ENCODE measurements at places on chromosomes 4 and X. TPM values are rescaled to one million over a fixed set of nuclear protein-coding genes. Genes with fewer than 3 reads are reported as not detected.

Gene GAB3
- 77.4 TPM for total RNA-seq

Gene KLHL13
- 0.11 TPM for total RNA-seq

Gene STATH
- total RNA-seq = not detected

Gene CLGN
- total RNA-seq = not detected

Gene SMR3B
- not detected for total RNA-seq

Gene PAGE1
- not detected for total RNA-seq

Gene CLDN34
- total RNA-seq = not detected

Gene HSFX4
- not detected for total RNA-seq

Gene PNMA6F
- total RNA-seq = not detected

DNA sequence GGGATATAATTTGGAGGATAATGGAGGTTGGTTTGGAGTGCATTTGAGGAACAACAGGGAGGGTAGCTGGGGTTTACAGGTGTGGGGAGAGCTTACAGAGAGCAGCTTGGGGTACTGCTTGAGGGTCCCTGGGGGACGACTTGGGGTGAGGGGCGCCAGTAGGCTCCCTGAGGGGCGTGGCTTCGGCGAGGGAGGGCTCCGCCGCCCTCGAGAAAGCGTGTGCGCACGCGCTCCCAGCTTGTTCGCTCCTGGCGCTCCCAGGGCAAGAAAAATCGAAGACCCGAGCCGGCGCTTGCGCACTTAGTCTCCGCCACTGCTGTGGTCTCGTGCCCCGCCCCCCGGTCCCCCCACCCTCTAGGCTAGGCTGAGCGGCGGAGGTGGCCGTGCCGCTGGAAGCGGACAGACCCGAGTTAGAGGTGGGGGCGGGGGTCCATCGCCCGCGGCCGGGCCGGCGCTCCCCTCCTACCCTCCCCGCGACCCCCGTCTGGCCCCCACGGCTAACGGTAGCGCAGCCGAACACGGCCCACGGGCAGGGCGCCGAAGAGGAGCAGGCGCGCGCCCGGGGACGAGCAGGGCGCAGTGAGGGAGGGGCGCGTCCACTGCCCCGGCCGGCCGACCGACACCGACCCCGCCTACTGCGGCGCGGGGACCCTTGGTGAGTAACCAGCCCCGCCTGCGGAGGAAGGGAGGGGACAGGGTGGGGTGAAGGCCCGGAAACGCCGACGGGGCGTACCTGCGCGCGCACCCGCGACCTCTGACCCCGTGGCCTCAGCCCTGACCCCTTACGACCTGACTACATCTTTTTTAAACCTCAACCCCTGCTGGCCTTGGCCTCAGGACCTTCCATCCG, 5.4 kb upstream of the CCDC120 start:
- DNase-seq = peak; percentile 59

DNA sequence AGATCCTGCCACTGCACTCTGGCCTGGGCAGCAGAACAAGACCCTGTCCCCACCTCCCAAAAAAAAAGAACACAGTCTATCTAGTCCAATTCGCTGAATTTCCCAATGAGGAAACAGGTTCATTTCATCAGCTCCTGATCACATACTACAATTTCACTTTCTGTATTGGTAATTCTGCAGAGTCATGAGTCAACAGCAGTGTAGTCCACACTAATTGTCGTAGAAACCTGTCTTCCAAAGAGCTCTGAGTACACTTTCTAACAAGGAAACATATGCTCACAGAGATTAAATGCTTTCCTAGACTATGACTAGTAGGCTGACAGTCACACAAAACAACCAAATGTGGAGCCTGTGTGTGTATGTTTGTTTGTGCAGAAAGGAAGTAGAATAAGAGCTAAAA, 91.9 kb downstream of the GPC4 start:
- DNase-seq = no peak

GRCh38 chrX:23729214-23729613, 13.9 kb downstream of the ACOT9 start:
- no peak for DNase-seq

DNA sequence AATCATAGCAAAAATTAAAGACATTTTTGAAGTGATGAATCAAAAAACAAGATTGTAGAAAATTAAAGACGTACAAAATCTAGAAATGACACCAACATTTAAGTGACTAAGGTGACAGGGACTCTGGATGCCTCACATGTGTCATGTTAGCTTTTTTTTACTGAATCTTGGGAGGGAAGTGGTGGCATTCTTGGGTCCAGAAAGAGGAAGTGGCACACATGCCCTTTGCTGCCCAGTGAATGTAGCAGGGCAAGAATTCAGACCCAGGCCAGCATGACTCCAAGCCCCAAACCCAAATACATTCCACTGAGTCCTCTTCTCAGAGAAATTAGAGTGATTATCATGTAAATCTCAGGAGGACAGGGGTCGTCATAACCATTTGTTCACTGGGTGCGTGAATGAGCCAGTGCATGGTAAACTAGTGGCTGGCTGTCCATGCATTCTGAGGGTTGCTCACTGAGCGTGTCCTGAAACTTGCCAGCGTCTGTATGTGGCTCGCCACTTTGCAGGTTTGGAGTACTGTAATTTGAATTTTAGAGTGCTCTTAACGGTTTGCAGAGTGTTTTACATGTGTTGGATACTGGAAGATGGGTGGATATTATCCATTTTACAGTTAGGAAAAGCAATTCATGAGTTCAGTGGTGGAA, 55.4 kb upstream of the TBC1D14 start:
- DNase-seq = no peak

DNA sequence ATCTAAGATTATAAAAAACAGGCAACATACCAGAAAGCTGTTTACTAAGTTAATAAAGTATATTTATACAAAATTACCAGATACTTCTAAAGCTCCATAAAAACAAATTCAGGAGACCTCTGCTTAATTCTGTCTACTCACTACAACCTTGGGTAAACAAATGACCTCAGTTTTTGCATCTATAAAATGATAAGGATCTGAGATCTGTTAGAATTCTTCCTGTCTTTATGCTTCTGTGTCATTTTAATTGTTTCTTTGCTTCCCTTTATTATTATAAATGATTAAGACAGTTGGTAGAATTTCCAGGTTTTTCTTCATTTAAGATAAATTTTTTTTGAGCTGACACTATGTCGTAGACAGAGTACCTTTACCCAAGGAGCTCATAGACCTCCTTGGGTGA, 76.0 kb downstream of the ANK2 start:
- DNase-seq = no peak
